ENCODE measurements at places on chromosomes 3 and 15.
A peak's percentile ranks its signal among the peaks of the same experiment; 100 is the strongest.

GRCh38 chr3:56131974-56132590 lies 336.2 kb downstream of the ERC2 start:
- peak; percentile 94 for DNase-seq

DNA sequence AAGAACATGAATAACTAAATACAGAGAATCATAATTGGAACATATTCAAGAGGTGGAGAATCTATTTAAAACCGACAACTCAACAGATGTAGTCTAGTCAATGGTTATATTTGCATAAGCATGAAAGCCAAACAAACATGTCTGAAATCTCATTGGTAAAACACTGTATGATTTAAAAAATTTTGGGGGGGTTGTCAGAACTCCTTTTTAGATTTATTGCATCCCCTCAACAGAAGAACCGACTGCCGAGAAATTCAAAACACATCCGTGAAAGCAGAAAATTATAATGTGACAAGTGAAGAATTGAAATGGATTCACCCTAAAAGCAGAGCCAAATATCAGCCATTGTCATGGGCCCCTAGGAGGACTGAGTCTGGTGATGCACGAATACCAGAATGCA lies 633.4 kb upstream of the KCNMB2 start:
- DNase-seq = no peak

- DNase-seq = no peak
These were observed 80.9 kb downstream of the DHX36 start for GRCh38 chr3:154243353-154243752.

GRCh38 chr3:32302601-32303398 lies 64.3 kb downstream of the CMTM8 start:
- peak; percentile 40 for DNase-seq

- no peak for DNase-seq
These were observed 156.0 kb downstream of the CACNA1D start for GRCh38 chr3:53650424-53650823.

GRCh38 chr15:41281236-41281635 lies 50.2 kb downstream of the CHP1 start:
- DNase-seq = peak; percentile 80

DNA sequence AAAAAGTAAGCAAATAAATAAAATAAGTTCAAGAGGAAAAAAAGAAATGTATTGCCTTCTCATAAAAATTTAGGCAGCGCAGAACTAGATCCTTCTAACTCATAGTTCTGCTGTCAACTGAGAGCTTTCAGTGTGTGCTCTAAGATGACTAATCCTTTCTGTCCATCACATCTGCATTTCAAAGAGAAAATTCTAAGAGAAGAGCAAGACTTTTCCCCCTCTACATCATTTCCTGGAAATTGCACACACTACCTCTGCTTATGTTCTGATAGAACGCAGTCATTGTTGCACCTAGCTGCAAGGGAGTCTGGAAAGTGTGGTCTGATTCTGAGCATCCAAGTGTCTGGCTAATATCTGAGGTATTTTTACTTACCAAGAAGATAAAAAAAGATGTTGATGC lies 39.6 kb upstream of the SLCO3A1 start:
- no peak for DNase-seq

GRCh38 chr15:37009288-37009687 lies 91.1 kb downstream of the MEIS2 start:
- DNase-seq = peak; percentile 9

GRCh38 chr3:151895478-151896241 lies 22.2 kb downstream of the SUCNR1 start:
- DNase-seq = no peak

DNA sequence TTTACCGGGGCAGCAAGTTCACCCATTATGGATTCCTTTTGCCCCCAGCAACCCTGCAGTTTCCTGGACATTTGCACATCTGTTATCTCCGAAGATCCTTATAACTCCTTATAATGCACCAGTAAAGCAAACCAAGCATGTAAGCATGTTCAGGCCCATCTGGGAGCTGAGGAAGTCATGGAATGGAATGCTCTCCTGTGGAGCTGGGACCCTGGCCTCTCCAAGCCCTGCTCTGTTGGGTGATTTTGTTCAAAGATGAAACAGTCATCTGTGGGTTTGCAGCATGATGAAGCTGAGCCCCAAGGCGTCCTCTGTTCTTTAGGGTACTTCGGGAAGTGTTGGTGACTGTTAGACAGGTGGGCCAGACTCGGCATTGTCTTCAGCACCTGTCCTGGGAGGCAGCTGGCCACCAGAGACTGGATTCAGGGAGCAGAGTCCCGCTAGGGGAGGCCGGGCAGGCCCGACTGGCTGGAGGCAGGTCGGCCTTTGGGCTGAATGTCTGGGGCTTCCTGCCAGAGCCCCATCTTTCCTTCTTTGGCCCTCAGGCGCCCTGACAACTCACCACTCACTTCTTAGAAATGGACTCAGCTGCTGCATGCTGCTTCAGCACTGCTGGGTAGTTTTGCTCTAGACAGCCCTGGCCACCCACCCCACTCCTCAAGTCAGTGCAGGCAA lies 3.9 kb downstream of the DNAH1 start:
- DNase-seq = no peak

DNA sequence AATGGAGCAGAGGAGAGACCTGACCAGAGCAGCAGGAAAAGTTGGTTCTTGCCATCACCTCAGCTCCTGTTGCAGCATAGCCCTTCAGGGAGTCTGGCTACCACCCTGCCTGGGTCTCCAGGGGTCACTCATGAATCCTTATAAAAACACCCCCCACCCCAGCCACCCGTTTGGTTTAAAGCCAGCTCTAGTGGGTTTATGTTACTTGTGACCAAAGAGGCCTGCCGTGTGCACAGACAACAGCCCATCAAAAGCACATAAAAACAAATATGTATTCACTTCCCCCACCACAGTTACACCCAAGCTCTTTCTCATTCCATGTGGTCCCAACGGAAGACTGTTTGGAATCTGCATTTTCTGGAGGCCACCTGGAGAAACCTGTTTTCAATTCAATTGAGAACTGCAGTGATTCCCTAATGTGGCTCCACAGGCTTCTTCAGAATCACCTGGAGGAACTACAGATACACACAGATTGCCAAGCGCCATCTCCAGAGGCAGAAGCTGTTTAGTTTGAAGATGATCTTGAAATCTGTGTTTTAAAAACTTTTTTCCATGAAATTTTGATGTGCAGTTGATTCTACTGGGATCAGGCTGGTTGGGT lies 13.8 kb downstream of the FOXL2 start:
- DNase-seq = no peak

DNA sequence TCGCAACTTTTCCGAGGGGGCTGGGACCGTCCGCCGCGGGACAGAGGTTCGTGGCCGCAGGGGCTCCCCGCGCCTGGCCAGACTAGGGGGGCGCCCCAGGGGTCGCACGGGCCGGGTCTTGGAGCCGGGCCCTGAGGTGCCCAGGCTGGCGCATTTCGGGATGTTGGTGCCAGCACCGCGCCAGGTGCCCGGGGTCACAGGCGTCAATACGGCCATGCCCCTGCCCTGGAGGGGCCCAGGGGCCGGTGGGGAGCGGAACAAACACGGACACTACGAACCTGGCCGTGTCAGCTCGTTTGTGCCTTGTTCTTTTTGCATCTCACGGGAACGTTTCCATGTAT lies 366 bp downstream of the TM6SF1 start:
- no peak for DNase-seq

- DNase-seq = no peak
These were observed 6.7 kb downstream of the TADA3 start for GRCh38 chr3:9785602-9786001.

DNA sequence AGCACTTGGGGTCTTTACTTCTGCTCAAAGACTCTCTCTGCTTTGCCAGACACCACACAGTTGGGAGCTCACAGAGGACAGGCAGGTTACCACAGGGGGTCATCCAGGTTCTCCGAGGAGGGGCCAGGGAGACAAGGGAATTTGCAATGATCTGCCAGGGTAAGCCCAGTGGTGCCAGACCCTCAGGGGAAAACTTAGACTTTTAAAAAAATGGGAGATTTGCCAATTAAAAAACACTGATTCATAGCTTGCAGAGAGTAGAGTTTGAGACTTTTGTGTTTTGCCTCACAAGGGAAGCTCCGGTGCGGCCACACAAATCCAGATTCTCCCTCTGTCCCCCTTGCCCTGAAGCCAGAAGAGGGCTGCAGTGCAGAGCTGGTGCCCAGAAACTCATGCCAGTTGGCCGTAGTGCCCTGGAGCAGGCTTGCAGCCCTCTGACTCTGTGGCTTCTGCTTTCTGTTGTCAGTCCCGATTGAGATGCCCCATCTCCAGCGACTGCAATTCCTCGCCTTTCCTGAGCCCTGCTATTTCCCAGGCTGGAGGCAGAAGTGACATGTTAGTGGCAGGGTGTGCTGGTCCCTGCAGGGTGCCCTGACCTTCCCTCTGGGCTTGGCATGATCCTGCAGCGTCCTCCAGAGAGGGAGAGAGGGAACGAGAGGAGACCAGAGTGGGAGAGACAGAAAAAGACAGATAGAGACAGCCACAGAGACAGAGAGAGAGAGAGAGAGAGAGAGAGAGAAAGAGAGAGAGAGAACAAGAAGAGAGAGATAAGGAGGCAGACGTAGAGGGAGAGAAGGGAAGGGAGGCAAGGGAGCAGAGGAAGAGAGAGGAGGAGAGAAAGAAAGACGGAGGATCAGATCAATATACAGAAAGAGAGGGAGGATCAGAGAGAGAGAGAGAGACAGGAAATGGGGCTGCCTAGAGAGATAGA lies 46.0 kb downstream of the RHCG start:
- DNase-seq = no peak

GRCh38 chr3:72595376-72595775 lies 252.9 kb downstream of the SHQ1 start:
- DNase-seq = no peak

- DNase-seq = no peak
These were observed 82.0 kb upstream of the LMOD3 start for GRCh38 chr3:69204315-69204957.

- no peak for DNase-seq
These were observed 20.4 kb upstream of the AP3B2 start for GRCh38 chr15:82730022-82730530.

GRCh38 chr3:8399686-8400085 lies 101.9 kb upstream of the LMCD1 start:
- no peak for DNase-seq

DNA sequence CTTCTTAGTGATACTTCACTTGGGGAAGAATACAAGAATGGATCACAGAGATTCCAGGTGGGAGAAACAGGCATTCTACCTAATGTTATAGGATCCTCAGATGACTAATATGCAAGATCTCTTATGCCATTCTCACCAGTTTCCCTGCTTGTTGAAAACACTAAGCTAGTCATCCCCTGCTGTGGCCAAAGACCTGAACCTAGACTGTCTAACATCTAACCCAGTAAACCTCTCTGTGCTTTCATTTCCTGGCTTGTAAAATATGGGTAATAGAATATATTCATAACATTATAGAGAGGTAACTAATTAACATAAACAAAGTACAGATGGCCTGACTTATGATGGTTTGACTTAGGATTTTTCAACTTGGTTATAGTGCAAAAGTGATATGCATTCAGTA lies 776.3 kb downstream of the TUSC7 start:
- no peak for DNase-seq

DNA sequence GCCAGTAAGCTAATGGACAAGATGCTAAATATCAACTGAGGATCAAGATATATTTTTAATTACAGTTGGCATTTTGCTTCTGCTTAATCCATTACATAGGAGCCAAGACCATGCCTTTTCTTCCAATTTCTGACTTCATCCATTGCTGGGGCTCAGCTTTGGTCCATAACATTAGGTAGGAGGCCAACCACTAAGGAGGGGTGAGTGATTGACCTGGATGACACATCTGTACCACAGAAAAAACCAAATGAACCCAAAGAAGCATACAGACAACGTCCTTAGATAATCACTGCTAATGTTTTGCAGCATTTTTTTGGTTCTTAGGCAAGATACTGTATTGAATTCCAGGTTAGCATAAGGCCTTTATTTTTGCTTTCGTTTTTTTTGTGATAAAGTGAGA lies 353.2 kb upstream of the KCNH8 start:
- DNase-seq = no peak

All from adipocyte (in vitro differentiated cells).